T-cell (primary cell): ENCODE measurements at places on chromosomes 11 and 22.

- DNase-seq = no peak
Measured at GRCh38 chr11:120904116-120904515, 119.8 kb upstream of the TBCEL start.

DNA sequence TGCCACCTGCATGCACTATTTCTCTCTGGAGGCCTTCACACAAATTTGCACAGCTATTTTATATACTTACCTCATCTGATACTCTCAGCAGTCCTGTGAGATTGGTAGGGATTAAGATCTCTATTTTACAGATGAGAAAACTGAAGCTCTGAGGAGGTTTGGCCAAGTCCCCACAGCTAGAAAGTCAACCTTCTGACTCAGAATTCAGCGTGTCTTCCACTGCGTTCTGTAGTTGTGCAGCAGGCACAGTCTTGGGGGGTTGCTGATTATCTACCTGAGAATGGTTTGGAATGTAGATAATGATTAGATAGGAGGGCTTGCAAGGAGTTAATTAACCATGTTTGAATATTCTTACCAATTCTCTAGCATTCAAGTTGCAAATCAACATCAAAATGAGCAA, 2.5 kb upstream of the SORL1 start:
- DNase-seq = no peak

DNA sequence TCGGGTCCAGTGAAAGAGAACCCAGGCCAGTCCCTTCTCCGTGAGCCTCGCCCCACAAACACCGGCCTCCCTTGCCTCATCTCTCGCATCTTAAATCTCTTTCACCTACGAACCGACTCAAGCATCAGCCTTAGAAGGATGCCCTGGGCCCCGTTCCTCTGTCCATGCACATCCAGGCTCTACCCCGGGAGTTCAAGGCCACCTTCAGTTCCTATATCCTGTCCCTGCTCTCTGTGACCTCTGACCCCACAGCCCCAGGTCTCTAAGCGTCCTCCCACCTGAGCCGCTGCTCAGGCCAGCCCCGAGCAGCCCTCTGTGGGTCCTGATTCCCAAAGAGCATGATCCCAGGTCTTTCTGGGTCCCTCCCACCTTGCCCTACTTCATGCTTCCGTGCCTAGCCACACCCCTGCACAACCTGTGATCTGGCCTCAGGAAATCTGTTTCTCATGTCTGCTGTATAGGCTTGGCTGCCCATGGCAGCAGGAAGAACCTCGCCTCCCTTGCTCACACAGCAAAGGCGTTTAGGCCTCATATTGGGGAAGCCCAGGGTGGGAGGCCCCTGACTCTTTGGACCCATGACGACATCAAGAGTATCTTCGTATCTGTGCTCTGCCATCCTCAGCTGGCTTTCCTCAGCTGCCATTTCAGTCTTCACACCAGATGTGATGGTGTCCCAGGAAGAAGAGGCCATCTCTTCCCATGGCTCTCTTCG, 77.5 kb upstream of the SEPTIN5 start:
- no peak for DNase-seq

GRCh38 chr11:97269527-97269926, 879.7 kb downstream of the JRKL start:
- no peak for DNase-seq

DNA sequence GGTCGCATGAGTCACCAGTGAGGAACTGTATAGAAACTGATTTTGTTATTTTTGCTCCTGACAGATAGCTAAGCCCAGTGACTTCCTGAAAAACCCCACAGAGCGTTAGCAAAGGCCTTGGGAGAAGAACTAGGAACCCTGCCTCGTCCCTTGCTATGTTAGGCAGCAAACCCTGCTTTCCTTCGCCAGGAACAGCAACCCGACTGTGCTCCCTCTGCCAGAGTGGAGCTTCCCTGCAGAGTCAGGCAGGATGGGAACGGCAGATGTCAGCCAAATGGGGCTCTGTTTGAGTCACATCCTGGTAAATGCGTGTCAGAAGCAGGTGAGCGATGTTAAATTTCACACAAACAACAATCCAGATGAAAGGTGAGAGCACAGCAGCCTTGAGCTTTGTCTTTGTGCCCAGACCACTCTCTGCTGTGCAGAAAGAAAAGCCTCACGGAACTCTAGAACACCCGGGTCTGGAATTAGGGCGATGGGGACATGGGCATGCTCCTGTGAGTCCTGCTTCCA, 186.6 kb downstream of the ADAMTS15 start:
- no peak for DNase-seq
